ENCODE measurements at places on chromosomes 6 and 20.
A peak's percentile ranks its signal among the peaks of the same experiment; 100 is the strongest.

- no peak for DNase-seq
These were observed 502.4 kb upstream of the SULF2 start for GRCh38 chr20:48287552-48288170.

- DNase-seq, result no peak
These were observed 132.2 kb downstream of the ARID1B start for GRCh38 chr6:156909212-156910010.

DNA sequence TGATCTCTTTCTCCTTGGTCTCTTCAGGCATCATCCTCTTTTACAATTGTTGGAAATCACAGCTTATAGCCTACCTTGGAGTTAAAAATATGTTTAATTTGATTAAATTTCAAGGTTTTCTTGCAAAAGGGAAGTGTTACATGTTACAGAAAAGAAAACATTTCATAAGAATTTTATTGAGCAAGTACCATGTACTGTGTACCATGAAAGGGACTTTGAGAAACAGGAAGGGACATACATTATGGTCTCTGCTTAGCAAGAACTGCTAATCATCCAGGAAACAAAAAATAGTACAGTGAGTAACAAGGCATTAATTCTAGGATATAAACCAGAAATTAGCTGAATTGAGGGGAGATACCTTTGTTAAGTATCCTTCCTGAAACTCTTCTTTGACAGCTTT, 145.3 kb upstream of the SPACA1 start:
- DNase-seq, result no peak

DNA sequence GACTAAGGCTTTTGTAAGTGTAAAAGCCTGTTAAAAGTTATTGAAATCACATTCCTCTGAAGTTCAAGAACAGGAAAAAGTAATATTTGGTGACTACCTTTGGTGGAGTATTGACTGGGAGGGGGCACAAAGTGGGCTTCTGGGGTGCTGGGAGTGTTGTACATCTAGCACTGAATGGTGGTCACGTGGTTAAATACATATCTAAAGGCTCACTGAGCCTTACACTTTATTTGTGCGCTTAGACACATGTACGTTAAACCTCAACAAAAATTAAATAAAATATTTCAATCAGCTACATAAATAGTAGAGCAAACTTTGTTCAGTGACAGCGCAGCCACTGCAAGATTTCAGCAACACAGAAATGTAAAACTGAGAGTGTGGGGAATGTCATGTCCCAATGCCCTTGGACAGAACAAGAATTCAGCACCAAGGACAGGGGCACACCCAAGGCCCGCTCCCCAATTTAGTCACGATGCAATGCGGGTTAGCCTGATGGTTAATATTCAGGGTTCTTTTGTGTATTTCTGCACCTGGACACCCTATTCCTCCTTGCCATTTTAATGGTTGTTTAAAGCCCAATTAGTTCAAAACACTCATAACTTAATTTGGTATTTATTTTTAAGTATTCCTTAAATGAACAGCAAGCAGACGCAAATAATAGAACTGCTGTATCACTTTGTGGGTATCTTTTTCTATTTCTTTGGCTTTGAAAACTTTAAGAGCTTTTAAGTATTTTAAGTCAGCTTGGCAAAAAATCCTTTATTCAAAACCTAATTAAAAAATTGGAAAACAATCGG, 37.4 kb downstream of the ANGPT4 start:
- DNase-seq, result peak; percentile 44

All from OCI-LY7 (cell line).